ENCODE measurements at places on chromosomes 13 and 19.

DNA sequence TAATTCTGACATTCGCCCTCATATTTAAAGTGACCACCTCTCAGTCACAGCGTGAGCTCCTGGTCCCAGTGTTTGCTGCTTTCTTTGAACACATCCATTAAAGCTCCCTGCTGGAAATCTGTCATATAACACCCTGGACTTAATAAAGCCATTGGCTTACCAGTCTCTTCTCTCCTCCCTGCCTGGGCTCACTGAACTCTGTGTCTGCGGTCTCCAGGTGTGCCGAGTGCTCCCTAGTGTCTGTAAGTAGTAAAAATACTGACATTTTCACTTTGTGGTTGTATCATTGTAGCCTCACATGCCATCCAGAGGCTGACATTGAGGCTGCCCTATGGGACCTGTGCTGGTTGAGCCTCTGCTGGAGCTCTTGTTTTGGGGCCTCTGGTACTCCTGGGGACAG is 2.6 kb upstream of the PSG11 start:
- no peak for DNase-seq

GRCh38 chr13:110486061-110486715 is 75.3 kb downstream of the RAB20 start:
- DNase-seq = no peak

- DNase-seq = peak; percentile 84
These were observed 5.2 kb downstream of the DAND5 start for GRCh38 chr19:12974301-12975220.

DNA sequence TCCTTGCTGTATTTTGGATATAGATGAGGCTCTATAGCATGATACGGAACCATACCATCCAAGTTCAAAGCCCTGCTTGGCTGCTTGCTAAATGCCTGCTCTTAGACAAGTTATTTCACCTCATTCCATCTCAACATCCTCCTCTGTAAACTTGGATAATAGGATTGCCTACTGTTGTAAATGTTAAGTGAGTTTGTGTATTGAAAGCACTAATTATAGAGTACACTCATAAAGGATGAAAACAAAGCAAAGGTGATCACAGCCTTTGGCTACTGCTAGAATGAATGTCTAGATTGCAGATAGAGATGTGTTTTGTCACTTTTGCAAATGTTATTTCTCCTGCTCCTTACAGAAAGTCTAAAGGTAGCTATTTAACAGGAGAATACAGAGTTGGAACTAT is 34.3 kb upstream of the STARD13 start:
- DNase-seq = no peak

DNA sequence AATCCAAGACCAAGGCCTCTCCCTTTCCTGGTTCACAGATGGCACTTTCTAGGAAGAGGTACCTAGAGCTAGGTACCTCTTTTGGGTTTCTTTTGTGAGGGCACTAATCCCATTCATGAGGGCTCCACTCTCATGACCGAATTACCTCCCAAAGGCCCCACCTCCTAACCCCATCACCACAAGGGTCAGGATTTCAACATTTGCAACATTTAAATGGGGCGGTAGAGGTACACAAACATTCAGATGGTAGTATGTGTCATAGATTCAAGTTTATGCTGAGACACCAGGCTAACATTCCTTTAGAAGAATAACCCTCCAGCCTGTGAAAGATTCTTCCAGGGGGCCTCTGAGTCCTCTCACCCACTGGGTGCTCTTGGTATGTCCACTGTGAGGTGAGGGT is 116.3 kb downstream of the FOXO1 start:
- DNase-seq = no peak

- no peak for DNase-seq
These were observed 47.9 kb downstream of the KDM4B start for GRCh38 chr19:5016781-5017180.

DNA sequence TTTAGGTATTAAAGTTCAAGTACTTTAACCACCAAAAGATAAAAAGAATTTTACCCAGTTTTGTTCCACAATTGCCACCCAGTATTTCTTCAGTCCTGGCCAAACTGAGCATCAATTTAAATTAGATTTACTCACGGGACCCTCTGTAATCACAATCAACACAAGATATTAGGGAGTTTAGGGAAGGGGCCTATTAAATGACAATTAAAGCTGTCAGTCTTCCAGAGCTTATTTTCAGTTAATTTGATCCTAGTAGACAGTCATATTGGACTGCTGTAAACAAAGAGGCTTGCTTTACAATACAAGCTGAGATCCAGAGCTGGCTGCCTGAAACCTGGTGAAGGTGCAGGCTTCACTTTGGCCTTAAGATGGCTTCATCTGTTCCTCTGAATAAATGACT is 321.2 kb upstream of the NBEA start:
- peak; percentile 42 for DNase-seq

- DNase-seq = no peak
These were observed 76.6 kb downstream of the STOML3 start for GRCh38 chr13:38914070-38914469.

All from D341Med (cell line).